Thymus (tissue), 14 donors: ENCODE measurements at places on chromosomes 7 and 10. TPM values are rescaled to one million over a fixed set of nuclear protein-coding genes. Genes with fewer than 3 reads are reported as not detected.

DNA sequence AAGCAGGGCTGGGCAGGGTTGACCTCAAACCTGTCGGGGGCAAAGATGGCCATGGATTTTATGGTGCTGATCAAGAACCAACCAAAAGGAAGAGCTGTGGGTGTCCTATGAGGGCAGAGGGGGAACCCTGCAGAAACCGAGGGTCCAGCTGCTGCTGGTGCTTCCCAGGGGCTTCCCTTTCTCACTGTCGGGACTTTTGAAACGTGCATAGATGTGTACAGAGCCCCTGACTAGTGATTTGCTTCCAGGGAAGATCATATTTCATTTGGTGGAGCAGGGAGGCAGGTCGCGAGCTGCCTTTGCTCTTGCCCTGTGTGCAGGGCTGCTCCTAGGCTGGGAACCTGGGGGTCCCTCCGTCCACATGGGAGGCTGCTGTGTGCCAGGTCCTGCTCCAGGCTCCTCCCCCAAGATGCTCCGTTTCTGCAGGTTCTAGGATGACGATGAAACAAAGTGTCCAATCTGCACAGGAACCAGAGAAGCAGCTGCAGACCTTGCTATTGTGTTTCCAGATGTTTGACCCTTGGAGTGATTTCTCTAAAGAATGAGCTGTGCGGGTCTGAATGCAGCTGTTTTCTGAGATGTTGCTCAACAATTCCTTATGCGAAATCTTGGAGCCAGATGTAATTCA, 9.4 kb upstream of the INPP5A start:
- DNase-seq: no peak

DNA sequence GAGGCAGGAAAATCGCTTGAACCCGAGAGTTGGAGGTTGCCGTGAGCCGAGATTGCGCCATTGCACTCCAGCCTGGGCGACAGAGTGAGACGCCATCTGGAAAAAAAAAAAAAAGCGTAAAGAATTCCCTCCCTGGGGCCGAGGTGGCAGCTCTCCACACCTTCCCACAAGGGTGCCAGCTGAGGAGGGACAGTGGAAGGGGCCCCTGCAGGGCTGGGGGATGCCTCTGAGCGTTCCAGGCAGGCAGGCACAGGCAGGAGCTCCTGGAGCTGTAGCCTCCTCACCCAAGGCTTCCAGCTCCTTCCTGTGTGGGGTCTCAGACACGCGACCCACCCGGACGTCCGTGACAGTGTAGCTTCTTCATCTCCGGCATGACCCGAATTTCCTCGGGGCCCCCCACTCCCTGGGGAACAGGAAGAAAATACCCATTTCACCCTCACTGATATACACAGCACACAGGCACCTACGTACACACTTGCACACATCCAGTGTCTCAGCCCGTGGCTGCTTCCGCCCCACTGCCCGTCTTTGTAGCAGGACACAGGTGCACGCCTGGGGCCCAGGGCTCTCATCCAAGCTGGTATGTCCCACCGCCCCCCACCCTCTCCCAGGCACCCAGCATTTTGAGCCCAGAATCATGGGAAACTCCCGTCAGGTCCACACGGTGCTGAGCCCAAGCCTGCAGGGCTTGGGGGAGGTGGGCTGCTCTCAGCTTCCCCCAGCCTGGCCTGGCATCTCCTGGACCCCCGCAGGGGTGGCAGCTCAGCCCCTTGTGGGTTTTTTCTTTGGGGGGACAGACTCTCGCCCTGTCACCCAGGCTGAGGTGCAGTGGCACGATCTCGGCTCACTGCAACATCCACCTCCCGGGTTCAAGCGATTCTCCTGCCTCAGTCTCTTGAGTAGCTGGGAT, 25.7 kb downstream of the GRIFIN start:
- no peak for DNase-seq

- DNase-seq: no peak
Measured at GRCh38 chr7:74483402-74484336, 30.0 kb downstream of the GTF2IRD1 start.

Gene CYP2C8
- 0.71 TPM for total RNA-seq

- no peak for DNase-seq
Measured at GRCh38 chr10:4736608-4737007, 89.4 kb upstream of the AKR1E2 start.

Gene LBX1
- total RNA-seq: not detected

DNA sequence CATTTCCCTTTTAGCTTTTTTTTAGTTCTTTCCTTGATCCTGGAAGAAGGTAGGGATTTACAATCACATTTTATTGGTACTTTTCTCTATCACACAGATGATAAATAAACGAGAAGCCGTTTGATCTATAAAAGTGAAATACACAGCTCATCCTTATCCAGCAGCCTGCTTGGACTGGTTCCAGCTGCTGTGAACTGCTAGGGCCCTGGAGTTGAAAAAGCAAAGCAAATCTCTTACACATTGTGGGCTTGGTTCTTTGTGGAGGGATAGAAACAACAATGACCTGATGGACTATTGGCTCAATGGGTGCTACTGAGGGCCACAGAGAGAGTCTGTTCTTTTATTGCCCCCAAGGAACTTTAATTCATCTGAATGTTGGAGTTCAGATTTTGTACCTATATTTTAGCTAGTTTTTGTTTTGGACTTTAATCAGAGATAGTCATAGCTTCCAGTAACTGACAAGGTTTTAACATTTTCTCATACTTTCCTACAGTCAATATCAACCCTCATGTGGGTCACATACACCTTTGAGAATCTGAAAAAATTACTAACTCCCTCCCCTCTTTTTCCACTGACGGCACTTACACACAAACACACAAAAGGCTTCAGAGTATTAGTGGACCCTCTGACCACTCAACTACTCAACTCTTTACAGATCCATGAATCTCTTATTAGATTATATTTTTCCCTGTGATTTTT, 91.6 kb upstream of the CCDC6 start:
- DNase-seq: no peak

DNA sequence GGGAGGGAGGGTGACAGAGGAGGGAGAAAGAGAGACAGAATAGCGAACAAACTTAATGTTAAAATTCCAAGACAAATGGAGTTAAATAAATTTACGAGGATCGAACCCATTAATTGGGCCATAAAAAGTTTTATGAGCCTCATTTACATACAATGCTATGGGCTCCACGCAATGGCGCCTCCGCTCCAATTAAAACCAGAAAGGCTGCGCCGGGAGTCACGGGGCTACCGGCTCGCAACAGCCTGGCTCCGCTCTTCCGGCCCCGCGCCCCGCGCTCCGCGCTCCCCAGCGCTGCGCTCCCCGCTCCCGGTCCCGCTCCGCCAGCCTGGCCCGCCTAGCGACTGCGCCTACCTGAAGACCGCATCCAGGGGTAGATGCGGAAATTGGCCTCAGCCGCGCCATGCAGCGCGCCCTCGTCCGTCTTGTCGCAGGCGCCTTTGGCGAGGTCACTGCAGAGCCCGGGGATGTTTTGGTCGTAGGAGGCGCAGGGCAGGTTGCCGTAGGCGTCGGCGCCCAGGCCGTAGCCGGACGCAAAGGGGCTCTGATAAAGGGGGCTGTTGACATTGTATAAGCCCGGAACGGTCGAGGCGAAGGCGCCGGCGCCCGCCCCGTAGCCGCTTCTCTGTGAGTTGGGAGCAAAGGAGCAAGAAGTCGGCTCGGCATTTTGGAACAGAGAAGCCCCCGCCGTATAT, 513 bp downstream of the HOXA7 start:
- DNase-seq: no peak
